ENCODE measurements at places on chromosomes 13 and 19.

DNA sequence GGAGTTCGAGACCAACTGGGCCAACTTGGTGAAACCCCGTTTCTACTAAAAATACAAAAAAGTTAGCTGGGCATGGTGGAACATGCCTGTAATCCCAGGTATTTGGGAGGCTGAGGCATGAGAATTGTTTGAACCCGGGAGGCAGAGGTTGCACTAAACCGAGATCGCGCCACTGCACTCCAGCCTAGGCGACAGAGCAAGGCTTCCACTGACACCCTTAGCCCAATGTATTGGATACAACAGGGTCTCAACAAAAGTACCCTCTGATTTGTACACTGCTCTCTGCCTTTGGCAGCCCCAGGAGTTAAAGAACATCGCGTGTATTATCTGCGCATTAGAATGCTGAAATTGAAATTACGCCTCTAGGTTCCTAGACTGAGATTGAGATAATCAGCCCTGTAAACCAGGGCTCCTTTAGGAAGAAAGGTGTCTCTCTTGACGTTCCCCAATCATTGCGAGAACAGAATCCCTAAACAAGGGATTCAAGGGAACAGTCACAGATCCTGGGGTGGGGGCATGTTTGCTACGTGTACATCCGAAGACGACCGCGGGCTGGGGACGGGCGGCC, 21.9 kb downstream of the IPO5 start:
- no peak for DNase-seq

DNA sequence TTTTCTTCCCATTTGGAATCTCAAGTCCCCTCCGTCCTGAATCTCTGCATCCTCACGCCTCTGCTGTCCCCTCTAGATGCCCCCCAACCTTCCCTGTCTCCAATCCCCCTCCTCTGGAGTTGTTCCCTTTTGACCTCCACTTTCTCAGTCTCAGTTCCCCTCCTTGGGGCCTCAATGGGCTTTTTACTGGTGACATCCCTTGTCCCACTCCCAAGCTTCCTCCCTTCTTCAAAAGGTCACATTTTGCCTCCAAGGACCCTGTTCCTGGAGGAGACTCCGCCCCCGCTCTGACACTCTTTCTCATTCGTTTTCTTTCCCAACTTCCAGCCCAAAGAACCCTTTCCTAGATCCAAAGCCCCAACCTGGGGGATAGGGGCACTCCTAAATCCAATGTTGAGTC, 1.0 kb downstream of the AP2S1 start:
- no peak for DNase-seq

- DNase-seq: no peak
Measured at GRCh38 chr13:60397704-60398378, 821 bp downstream of the TDRD3 start.

GRCh38 chr13:54643863-54644262, 1615.2 kb downstream of the OLFM4 start:
- DNase-seq: no peak

DNA sequence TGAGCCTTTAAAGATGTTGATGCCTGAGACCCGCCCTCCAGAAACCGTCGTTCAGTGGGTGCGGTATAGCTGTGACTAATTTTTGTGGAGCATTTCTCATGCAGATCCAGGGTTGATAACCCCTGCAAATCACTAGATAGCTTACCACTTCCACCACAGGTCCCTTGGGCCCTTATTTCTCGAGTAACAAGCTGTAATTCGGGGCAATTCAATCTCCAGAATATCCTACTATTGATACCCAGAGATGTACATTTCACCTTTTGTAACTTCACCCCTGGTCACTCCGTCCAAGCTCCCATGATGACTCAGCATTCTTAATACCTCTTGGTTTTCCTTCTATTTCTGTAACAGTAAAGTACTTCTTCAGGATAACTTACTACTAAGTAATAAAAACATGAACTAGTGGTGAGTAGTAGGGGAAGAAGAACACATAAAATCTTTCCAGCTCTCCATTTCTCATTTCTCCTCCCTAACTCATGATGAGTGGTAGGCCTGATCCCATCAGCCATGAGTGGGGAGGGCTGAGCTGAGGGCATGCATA, 71.9 kb upstream of the UBL3 start:
- no peak for DNase-seq

DNA sequence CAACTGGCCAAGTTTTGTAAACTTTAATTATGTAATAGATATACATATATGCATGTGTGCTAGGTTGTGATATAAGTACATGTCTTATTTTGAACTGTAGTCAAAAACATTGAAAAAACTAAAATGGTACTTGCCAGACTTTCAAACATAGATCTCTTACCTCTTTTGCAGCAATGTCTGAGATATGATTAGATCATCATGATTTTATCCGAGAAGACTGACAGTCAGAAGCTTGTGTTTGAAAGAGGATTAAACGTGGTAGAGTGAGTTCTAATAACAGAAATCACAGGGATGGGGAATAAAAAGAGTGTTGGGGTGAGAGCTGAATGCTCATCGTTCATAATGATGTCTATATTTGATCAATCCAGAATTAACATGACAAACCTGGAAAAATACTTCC, 18.2 kb upstream of the ACP7 start:
- DNase-seq: no peak

- DNase-seq: no peak
Measured at GRCh38 chr13:98143601-98144026, 720 bp downstream of the FARP1 start.

GRCh38 chr13:35927567-35928021, 203.6 kb downstream of the DCLK1 start:
- no peak for DNase-seq

All from NCI-H2029 (cell line).